Eye (tissue), 1 donor: ENCODE measurements at places on chromosomes 13 and 19.

GRCh38 chr13:21522130-21522529 lies 63.0 kb upstream of the ZDHHC20 start:
- DNase-seq: no peak

- no peak for DNase-seq
These were observed 106.0 kb downstream of the CACNA1A start for GRCh38 chr19:13400296-13400695.

DNA sequence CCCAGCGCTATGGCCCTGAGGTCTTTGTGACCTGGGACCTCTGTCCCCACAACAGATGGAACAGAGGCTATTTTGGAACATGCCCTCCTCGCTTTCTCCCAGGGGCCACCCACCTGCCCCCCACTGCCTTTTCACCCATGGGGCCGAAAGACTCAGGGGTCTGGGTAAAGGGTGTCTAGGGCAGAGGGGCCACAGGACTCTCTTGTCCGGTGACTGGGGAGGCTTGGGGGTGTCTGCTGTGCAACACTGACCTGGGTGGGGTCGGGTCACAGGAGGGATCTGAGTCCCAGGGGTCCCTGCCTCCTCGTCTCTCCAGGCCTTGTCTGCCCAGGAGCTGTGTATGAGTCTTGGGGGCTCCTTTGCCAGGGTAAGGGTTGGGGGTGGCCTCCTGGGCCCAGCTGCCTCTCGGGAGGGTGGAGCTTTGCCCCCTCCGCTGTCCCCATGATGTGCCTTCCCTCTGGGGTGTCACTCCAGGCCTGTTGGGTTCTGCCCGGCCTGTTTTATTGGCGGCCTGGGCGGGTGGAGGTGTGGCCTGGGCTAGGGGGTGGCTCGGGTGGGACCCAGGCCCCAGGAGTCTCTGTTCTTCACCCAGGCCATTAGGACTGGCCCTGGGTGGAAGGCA lies 2.1 kb downstream of the ARID3A start:
- DNase-seq: no peak

DNA sequence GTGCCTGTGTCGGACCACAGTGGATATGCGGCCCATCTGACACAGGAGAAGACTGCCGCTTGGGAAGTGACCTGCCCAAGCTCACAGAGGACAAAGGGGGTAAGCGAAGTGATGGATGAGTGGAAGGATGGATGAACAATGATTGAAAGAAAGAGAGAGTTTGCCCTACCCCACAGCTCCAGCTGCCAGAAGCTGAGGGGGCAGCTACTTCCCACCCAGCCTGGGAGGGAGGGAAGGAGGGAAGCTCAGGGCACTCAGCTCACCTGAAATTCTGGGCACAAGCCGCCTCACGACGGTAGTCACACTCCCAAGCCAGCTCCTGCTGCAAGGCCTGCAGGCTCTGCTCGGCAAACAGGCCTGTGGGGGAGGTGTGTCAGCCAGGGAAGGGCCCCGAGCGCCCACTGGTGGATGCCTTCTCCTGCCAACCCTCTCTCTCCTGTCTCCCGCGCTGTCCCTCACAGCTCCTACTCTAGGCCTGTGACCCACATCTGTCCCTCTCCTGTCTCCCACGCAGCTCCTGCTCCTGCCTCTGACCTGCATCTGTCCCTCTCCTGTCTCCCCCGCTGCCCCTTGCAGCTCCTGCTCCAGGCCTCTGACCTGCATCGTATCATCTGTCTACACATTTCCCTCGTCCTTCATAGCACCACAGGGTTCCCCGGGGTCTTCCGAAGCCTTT lies 12.0 kb upstream of the NUMBL start:
- DNase-seq: peak; percentile 61

GRCh38 chr19:16026131-16026530 lies 50.2 kb upstream of the TPM4 start:
- no peak for DNase-seq

DNA sequence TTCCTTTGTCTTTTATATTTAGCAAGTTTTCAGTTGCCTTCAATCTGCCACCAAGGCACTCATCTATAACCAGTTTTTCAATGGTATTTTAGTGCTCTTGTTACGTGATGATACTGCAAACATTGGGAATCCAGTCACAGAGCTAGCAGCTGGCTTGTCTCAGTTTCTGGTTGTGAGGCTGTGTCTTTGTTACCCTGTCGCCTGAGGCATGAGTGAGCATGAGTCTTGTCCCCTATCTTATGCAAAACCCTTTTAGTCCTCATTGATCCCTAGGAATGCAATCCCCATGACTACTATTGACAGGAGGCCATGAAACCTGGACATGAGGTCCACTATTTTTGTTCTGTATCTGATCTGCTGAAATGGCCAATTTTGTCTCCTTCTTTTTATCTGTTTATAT lies 391.0 kb downstream of the LMO7 start:
- no peak for DNase-seq

GRCh38 chr13:23658929-23659541 lies 88.8 kb downstream of the TNFRSF19 start:
- DNase-seq: no peak

- peak; percentile 46 for DNase-seq
These were observed 2.4 kb downstream of the MEDAG start for GRCh38 chr13:30908416-30908980.

- DNase-seq: peak; percentile 92
These were observed 1.3 kb downstream of the CSNK1G2 start for GRCh38 chr19:1942078-1942933.

DNA sequence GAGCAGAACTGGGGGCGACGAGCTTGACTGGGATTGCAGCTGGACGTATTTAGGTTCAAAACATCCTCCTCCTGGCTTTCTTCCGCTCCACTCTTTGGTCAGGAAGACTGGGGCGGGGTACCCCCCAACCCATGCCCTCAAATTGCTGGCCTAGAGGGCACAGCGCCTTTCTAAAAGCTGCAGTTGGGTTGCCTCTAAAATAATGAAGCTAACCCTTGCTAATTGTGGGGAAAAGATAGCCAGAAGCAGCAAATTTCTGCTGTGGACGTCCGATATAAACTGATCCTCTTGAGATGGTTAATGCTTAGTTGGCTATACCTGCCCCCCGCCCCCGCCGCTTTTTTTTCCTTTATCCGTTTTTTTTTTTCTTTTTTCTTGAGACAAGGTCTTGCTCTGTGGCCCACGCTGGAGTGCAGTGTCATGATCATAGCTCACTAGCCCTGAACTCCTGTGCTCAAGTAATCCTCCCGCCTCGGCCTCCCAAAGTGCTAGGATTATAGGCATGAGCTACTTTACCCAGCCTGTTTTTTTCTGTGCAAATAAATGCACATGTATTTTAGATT lies 754 bp upstream of the CHERP start:
- DNase-seq: peak; percentile 33

DNA sequence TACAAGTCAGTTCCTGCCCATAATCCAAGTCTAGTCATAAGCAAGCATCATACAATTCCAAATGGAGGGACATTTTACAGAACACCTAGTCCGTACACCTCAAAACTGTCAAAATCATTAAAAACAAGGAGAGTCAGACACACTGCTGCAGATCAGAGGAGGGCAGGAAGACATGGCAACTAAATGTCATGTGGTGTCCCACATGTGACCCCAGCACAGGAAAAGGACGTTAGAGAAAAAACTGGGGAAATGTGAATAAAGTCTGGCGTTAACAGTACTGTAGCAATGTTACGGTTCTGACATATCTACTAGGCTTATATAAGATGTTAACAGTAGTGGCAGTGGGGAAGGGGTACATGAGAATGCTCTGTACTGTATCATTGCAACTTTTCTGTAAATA lies 2.3 kb downstream of the ZSCAN5A start:
- no peak for DNase-seq

DNA sequence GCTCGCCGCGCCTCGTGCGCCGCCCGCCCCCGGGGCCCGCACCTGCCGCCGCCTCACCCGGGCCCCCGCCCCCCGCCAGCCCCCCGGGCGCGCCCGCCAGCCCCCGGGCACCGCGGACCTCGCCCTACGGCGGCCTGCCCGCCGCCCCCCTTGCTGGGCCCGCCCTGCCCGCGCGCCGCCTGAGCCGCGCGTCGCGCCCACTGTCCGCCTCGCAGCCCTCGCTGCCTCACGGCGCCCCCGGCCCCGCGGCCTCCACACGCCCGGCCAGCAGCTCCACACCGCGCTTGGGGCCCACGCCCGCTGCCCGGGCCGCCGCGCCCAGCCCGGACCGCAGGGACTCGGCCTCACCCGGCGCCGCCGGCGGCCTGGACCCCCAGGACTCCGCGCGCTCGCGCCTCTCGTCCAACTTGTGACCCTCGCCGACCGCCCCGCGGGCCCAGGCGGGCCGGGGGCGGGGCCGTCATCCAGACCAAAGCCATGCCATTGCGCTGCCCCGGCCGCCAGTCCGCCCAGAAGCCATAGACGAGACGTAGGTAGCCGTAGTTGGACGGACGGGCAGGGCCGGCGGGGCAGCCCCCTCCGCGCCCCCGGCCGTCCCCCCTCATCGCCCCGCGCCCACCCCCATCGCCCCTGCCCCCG lies 17.2 kb downstream of the POLRMT start:
- DNase-seq: no peak

GRCh38 chr19:9936326-9937000 lies at the start of gene OLFM2:
TSS of gene OLFM2 (minus strand) at chr19:9936515. CDS start at chr19:9936366, 149 bp downstream.
- peak; percentile 77 for DNase-seq

- DNase-seq: no peak
These were observed 96.8 kb downstream of the RGCC start for GRCh38 chr13:41554180-41554579.

DNA sequence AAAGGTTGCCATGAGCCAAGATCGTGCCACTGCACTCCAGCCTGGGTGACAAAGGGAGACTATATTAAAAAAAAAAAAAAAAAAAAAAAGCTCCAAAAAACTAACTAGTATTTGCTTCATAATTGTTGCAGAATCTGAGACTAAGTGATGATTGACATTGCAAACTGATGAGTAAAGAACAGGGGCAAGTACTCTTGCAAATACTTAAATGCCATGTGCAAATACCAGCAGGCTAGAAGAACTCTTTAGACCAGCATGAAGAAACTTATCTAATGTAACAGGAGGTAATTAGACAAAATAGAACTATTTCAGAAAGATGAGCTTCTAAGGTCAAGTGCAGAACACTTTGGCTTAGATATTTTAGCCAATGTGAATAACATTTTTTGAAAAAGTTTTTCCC lies 1368.1 kb downstream of the EFNB2 start:
- DNase-seq: no peak

GRCh38 chr13:66655847-66656454 lies 574.2 kb downstream of the PCDH9 start:
- peak; percentile 62 for DNase-seq

DNA sequence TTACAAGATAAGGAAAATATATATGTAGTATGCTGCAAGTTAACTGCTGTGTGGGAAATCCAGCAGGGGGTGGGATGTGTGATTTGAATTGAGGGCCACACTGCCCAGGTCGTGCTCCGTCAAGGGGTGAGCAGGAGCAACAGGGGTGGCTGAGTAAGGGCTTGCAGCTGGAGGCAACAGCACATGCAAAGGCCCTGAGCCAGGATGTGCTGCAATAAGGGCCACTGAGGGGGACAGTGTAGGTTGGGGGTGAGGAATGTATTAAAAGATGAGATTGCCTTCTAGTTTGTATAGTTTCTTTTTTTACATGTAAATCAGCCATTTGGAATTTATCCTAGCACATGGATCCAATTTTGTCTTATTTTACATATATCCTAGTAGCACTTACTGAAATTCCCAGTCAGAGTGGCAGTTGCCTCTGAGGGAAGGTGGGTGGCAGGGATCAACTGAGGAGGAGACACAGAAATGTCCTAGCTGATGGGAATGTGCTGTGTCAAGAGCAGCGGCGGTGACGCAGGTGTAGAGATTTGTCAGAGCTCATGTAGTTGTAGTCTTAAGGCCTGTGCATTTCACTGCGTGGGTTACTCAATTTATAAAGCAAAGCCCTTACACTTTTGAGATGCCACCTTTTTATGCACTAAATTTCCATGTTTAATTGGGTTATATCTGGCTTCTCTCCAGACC lies 5.4 kb upstream of the RBM42 start:
- no peak for DNase-seq

GRCh38 chr19:38557205-38557799 lies 60.5 kb downstream of the MAP4K1 start:
- DNase-seq: no peak

GRCh38 chr13:55705971-55706370 lies 1434.7 kb upstream of the PRR20A start:
- peak; percentile 5 for DNase-seq

DNA sequence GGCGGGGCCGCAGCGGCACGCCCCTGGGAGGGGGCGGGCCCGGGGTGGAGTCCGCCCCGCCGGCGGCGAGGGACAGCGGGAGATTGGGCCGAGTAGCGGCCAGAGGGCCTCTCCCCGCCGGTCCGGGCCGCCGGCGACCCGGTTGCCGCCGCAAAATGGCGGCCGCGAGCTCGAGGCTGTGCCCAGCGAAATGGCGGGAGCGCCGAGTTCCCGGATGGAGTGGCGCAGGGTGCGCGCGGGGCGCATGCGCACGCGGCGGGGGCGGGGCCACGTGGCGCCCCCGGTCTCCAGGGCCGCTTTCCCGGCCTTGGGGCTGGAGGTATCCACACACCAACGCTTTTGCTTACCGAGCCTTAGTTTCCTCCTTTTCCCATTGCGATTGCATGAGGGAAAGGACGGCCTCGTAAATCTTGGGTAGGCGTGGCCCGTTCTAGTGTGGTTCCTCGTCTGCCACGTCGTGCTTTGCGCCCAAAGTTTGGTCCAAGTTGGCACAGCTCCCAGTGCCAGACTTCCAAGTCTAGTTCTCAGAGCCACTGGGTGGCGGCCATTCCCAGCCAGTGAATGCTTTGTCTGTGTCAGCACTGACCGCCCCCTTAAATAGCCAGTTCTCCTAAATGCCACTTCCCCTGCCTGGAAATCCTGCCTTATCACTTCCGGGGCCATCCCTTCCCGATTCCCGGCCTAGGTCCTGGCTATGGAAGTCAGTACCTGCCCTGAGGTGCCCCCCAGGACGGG lies 513 bp downstream of the CIRBP start:
- DNase-seq: peak; percentile 94

DNA sequence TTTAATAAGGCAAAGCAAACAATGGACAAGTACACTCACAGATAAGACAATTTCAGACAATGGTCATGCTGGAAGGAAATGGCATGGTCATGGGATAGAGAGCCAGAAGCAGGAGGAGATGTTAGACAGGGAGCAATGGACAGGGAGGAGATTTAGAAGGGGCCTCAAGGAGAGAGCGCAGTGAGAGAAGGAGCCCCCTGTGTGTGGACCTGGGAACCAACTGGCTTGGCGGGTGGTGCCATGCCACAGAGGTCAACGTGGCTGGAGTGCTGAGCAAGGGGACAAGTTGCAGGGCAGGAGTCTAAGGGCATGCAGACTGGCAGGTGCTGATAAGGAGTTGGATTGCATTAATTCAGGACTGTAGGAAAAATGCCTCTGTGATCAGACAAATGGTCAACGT lies 75.3 kb upstream of the UQCRFS1 start:
- DNase-seq: no peak

DNA sequence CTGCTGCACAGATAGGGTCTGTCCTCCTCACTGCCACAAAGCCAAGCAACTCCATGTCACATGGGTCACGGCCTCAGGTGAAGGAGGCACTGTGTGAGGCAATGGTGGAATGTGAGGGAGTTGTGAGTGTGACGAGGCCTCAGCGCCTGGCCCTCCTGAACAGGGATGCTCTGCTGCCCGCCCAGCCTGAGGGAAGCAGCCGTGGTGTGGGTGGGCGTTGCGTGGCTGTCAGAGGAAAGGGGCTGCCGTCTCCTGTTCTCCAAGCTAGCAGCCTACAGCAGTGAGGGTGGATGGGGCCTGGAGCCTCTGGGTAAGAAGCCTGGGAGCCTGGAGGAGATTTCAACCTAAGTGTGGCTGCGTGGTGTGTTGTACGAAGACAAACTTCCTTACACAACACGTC lies 125.0 kb downstream of the COL4A1 start:
- DNase-seq: no peak
